ENCODE measurements at places on chromosomes 5 and 9.

- no peak for DNase-seq
Measured at GRCh38 chr5:135182675-135183074, 148.6 kb upstream of the PITX1 start.

DNA sequence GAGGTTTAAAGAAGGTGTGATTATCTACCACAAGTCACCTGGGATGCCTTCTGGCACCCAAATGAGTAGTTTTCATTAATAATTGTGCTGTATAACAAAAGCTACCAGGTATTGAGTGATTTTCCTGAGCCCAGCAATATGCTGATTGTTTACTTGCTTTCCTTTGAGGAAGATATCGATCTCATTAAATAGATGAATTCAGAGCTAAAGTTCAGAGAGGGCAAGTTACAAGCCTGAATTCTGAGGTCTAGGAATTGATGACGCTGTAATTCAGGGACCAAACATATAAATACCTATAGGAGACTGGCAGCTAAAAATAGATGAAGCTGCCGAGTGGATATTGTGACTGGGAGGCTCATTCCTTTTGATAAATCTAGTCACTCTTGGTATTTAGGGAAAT, 1.1 kb downstream of the ERCC6L2 start:
- no peak for DNase-seq

DNA sequence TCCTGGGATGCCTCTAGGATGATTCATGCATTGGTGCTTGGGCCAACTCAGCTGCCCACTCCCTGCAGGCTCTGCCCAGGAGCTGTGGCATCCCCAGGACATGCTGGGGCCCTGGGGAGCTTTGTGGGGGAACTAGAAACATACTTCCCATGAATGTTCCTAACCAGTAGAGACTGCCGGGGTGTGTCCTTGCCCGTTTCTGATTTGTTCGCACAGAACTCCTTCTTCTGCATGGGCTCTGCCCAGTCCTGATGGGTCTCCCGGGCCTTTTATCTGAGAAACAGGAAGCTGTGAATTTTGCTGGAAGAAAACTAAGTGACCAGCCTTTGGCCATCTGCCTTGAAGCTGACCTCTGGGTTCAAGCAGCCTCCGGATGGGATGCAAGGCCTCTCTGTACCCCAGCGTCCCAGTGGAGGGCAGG, 71.6 kb upstream of the RNU6ATAC start:
- DNase-seq = no peak

DNA sequence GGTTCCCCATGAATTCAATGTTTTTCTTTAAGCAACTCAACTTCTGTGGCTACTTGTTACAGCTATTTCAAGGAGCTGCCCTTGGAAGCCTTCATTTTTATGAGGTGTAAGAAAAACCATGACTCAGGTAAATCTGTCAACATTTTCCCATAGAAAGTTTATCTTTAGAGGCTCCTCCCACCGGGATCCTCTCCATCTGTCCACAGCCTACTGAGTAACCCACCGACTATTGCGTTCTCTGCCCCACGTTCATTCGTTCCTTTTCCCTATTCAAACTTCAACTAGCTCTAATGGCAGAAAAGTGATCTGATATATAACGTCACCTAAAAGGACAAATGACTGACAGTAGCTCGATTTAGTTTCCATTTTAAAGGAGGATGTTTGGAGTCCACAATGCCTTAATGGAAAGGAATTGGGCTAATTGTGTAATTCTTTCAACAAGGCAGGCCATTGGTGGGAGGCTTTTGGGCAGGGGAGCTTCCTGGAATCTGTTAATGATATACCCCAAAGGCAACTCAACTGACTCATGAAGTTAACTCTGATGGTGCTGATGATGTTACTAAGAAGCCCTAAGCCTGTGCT, 29.3 kb upstream of the NR3C1 start:
- DNase-seq = no peak

DNA sequence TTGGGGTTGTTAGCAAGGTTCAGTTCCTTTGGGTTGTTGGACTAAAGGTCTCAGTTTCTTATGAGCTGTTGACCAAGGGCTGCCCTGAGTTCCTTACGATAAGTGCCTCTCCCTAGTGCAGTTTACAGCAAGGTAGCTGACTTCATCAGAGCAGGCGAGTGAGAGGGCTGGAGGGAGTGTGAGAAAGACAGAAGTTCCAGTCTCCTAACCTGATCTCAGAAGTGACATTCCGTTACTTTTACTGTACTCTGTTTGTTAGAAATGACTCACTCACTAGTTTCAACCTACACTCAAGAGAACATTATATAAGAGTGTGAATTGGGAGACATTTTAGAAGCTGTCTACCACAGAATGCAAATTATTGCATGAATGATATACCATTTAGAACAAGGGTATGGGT, 21.2 kb upstream of the IL31RA start:
- DNase-seq = no peak

- no peak for DNase-seq
Measured at GRCh38 chr9:117919538-117919937, 215.3 kb downstream of the TLR4 start.

DNA sequence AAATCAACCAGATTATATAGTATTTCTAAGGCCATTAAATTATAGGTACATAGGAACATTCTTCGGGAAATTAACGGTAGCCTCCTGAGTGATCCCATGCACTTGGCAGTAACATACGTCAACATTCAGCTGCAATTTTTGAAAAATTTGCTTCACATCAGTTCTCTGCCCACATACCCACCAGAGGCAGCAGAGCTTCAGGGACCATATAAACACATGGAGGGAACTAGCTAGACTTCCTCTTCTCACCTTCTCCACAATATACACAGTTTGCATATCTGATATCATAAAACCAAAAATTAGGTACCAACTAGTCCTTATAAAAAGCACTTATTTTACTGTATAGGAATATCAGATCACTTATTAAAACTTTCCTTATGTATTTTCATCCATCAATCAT, 4.8 kb downstream of the PSIP1 start:
- no peak for DNase-seq

- DNase-seq = no peak
Measured at GRCh38 chr9:93307468-93308157, 123.7 kb downstream of the WNK2 start.

DNA sequence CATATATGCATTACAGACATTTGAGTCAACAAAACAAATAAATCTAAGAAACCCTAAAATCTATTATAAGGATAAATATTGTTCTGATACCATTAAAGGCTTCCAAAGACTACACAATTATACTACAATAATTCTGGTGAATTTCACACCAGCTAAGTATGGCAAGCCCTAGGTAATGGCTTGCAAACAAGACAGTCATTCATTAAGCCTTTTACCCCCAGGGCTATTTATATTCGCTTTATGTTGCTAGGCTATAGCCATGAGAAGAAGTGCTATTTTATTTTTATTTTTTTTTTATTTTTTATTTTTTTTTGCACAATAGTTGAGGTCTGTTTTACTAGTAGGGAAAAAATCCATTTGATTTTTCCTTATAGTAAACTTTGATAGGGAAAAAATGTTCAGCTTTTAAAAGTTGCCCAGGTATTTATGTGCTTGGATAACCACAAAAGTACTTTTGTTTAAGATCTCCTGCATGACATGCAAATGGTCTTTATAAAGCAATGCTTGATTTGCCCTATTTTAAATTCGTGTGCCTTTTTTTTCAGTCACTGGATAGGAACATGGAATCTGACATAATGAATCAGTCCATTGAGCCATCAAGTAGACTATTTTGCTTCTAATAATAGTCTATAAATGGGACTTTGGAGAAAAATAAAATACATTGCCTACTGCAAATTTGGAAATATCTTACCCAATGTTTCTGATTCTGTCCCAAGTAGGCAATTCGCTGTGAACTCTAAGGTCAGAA, 946.3 kb upstream of the COX7C start:
- DNase-seq = no peak

- DNase-seq = no peak
Measured at GRCh38 chr5:149667829-149668330, 62.2 kb upstream of the PPARGC1B start.

DNA sequence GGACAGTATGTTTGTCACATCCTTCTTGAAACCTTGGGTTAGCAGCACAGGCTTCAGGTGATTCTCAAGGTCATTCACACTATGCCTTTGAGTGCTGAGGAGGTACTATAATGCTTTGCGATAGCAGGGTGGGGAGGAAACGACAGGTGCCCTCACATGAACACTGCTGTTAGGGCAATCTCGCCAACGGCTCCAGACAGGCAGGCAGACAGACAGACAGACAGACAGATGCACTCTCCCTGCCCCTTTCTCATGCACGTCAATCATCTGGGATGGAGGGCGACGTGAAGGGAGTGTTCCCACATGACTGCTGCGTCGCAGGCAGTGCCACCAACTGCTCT, 82.9 kb downstream of the RAPGEF1 start:
- no peak for DNase-seq

DNA sequence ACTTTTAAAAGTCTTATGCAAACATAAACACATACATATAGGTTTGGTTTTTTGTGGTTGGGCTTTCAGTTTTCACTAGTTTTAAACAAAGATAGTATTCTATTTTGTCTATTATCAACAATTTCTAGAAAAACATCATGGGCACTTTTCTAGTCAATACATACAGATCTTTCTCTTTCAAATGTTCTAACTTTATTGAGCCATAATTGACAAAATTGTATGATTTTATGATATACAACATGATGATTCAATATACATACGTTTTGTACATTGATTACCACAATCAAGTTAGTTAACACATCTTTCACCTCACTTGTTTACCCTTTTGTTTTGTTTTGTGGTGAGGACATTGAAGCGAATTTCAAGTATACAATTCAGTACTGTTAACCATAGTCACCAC, 265.9 kb downstream of the MCTP1 start:
- DNase-seq = no peak

DNA sequence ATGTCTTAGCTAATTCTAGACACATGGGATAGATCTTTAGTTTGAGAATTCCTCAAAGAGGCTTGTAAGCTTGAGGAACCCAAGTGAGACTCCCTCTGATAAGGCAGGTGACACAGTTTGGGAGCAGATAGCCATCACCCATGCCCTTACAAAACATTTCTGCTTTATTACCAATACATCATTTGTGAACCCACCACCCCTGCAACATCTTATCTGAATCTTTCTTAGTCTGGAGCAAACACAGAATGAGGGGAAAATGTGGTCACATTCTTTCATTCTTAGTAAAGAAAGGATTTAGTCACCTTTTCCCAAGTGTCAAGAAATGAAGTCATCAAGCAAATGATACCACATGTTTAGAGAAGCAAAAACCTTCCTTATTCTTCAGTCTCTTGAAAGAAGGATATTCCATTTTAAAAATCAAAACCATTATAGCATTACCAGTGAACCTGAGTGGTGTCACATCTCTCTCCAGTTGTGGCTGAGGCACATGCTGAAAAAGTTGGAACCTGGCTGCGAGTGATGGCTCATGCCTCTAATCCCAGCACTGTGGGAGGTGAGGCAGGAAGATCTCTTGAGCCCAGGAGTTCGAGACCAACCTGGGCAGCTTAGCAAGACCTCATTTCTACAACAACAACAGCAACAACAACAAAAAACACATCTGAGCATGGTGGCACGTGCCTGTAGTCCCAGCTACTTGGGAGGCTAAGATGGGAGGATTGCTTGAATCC, 65.9 kb downstream of the PRKACG start:
- DNase-seq = no peak

GRCh38 chr9:73148447-73148937, 3.2 kb upstream of the ANXA1 start:
- no peak for DNase-seq

DNA sequence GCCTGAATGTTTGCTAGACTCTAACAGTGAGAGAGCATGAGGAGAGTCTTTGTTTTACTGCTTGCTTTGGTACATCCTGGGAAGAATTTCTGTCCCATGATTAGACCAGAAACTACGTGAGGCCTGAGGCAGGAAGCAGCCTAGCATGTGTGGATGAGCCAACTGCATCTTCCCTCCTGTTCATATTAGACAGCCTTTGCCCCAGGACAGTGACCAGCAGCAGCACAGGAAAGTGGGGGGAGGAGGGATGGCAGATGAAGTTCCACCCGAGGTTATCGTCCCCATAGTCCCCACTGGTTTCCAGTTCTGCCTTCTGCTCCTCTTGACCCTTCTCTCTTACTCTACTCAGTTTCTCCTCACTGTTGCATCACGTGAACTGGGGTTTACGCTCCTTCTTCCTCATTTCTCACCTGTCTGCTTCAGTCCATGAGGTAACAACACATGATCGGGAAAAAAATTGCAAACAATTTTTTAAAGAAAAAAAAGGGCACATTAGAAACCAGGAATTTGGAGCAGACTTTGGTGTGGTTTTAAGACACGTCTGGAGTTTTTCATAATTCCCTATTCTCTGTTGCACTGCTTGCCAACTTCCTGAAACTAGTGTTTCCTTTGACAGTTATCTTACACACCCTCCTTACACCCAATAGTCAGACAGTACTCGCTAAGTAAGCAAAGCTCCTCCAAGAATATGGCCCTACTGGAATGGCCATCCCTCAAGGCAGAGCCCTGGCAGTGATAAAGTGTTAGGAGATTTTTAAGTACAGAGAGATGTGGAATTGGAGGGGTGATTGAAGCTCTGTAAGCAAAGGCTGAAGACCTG, 84.1 kb downstream of the SNX18 start:
- peak; percentile 32 for DNase-seq

GRCh38 chr9:120353506-120353905, 226.5 kb downstream of the CDK5RAP2 start:
- DNase-seq = peak; percentile 2

GRCh38 chr9:20208226-20208625, 414.1 kb downstream of the MLLT3 start:
- no peak for DNase-seq

GRCh38 chr9:29214154-29214689, 1640.9 kb upstream of the C9orf72 start:
- DNase-seq = no peak

DNA sequence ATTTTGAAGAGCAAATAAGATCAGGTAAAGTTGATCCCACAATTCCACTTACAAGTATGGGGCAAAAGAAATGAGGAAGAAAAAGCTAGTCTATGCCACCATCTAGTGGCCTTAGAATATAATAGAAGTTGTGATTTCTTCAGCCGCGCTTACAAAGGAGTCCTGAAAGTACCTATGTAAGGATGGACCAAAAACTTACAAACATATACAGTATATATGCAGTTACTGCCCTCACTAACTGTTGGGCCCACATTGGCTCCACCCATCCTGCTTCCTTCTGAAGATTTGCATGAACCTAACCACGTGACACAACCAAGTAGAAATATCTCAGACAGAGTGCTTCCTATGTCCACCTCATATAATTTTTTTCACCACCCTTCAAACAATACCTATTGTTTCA, 11.7 kb upstream of the OR13D1 start:
- DNase-seq = peak; percentile 32

- no peak for DNase-seq
Measured at GRCh38 chr5:147200004-147200403, 34.8 kb upstream of the STK32A start.

- DNase-seq = no peak
Measured at GRCh38 chr5:58759745-58760144, 176.9 kb downstream of the RAB3C start.

- no peak for DNase-seq
Measured at GRCh38 chr9:26210338-26210851, 532.2 kb upstream of the TUSC1 start.

- no peak for DNase-seq
Measured at GRCh38 chr9:109498195-109499092, at the start of gene PTPN3. Gene PTPN3 (minus strand): TSS chr9:109498307. CDS start chr9:109463434, 34,873 bp downstream.

- no peak for DNase-seq
Measured at GRCh38 chr5:150570333-150570732, 62.4 kb downstream of the NDST1 start.
